ENCODE measurements at places on chromosomes 2 and 18.

DNA sequence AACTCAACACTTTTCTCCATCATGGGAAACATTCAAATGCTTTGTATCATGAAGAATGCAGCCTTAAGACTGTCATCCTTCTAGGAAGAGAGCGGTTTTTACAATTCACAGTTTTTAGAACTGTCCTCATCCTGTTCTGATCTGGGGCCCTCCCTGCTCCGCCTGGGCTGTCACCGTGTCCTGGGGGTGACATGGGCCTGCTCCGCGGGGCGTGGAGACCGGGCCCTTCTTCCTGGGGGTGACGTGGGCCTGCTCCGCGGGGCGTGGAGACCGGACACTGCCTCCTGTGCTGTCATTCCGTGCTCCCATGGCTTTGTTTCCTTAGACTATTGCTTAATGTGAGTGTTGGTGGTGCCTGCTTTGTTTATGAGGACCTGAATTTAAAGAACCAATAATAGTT is 122.8 kb downstream of the TMEM18 start:
- DNase-seq: no peak

- no peak for DNase-seq
Measured at GRCh38 chr2:238939521-238940403, 91.9 kb downstream of the TWIST2 start.

GRCh38 chr2:71530211-71530610 is 76.8 kb downstream of the DYSF start:
- no peak for DNase-seq

GRCh38 chr2:183951630-183952029 is 646.7 kb upstream of the ZNF804A start:
- DNase-seq: no peak

DNA sequence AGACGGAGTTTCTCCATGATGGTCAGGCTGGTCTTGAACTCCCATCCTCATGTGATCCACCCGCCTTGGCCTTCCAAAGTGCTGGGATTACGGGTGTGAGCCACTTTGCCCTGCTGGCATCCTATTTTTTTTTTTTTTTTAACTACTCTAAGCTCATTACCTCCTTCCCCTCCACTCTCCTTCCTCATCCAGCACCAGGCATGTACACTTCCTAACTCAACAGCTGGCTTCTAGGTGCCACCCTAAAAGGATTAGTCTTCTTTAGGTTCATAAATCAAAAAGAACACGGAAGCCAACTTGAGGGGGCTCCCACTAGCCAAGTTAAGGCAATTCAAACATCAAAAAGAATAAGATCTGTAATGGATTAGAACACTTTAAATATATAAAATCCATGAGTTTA is 70.6 kb upstream of the TEX51 start:
- no peak for DNase-seq
